ENCODE measurements at places on chromosomes 5 and 9. TPM values are rescaled to one million over a fixed set of nuclear protein-coding genes. Genes with fewer than 3 reads are reported as not detected.

GRCh38 chr9:78973907-78974306 lies 597.9 kb upstream of the TLE4 start:
- peak; percentile 91 for DNase-seq

GRCh38 chr5:18799482-18800128 lies 1165.3 kb downstream of the TAF11L14 start:
- no peak for DNase-seq

- peak; percentile 28 for DNase-seq
Observed at GRCh38 chr5:92927291-92927778, 653.7 kb downstream of the NR2F1-AS1 start.

DNA sequence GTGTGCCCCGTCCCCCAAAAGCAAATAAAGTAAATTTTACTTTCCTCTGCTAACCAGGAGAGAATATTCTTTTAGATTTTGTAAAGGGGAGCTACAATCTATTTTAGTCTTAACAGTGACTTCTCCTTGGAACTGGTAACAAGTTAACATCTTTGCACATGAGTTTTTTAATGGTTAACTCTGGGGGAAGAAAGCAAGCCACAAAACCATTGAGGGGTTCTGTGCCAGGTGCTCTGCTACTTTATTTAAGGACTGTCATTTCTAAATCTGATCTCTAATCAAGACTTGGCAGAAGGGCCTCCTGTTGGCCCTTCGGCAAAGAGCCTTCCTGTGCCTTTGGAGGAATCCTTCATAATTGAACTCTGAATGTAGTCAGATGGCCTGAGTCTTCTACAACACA lies 153.4 kb downstream of the SLC12A2 start:
- DNase-seq: no peak

DNA sequence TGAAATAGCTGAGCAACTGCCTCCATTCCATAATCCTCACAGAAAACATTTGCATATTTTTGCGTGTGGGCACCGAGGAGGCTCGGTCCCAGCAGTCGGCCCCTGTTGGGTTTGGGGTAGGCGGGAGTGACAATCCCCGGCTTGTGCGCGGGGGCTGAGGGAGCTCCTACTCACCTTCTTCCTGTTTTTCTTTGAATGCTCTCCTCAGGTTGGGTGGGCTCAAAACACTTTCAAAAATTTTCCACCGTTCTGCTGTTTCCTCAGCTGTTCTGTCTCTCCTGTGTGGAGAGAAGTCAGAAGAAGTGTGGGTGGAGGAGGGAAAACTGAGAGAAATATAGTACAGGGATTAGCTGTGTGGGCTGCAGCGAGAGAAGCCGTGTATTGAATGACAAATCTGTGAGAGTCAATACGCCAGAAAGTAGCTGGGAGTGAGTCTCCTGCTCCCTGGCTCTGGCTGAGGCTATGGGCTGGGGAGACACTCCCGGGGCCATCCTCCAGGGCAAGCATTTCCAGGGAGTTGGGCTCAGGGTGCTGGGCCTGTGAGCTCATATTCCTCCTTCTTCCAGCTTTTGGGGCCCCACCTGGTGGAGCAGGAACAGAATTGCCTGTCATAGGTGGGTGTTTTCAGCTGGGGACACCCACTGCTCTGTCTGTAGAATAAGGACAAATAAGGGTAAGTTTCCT lies 84.7 kb downstream of the CMYA5 start:
- DNase-seq: peak; percentile 18

DNA sequence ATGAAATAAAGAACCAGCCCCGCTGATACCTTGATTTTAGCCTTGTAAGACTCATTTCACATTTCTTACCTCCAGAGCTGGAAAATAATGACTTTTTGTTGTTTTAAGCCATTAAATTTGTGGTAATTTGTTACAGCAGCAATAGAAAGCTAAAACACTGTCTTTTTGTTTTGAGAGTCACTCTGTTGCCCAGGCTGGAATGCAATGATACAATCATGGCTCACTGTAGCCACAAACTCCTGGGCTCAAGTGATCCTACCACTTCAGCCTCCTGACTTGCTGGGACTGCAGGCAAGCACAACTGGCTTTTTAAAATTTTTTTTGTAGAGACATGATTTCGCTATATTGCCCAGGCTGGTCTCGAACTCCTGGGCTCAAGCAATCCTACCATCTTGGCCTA lies 34.7 kb upstream of the MYO10 start:
- DNase-seq: peak; percentile 19

GRCh38 chr5:179534431-179534830 lies 15.9 kb upstream of the RUFY1 start:
- DNase-seq: no peak

DNA sequence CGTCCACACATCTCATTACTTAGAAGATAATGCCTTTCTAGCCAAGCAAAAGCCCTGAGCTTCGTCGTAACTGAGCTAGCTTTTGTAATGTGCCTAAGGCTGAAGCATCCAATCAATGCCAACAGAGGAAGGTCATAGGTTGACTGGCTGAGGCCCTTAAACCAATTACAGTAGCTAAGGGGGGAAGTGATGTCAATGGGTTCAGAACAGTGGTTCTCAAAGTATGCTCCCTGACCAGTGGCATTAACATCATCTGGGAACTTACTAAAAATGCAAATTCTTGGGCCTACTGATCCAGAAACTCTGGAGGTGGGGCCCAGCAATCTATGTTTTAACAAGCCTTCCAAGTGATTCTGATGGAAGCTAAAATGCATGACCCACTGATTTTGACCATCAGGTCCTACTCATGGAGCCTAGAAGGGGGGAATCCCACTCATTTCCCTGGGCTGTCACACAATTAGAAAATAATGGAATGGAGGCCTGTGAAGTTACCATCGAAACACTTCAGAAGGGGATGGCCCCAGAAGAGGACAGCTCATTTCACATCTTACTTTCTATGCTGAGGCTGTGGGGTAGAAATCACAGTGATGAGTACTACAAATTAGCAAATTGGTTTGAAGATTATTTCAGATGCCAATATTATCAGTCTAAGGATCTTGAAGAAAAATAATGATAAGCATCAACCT lies 4.8 kb upstream of the VLDLR start:
- DNase-seq: no peak

GRCh38 chr5:56647099-56647850 lies 168.1 kb upstream of the MAP3K1 start:
- DNase-seq: no peak

DNA sequence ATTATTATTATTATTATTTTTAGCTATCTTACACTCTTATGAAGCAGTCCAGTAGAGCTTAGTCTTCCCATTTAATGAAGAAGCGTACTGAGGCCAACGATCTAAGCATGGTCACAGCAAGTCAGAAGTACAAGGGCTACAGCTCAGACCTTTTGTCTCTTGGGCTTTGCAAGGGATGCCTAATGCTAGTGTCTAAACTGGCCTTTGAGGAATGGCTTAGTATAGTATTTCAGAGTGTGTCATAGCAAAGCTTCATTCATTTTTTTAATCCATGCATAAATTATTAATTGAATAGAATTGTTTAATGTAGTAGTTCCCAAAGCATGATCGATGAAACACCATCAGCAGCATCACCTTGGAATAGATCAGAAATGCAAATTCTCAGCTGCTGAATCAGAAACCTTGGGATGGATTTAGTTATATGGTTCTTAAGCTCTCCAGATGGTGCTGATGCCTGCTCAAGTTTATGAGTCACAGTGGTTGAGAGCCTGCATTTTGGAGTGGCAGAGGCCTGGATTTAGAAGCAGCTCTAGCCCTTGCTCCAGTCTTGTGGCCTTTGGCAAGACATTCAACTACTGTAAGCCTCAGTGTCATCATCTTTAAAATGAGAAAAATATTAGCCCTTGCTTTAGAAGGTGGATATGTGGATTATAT lies 6.1 kb downstream of the IL12B start:
- DNase-seq: peak; percentile 59

- DNase-seq: peak; percentile 12
Observed at GRCh38 chr9:101736717-101737116, 1.7 kb downstream of the GRIN3A start.

DNA sequence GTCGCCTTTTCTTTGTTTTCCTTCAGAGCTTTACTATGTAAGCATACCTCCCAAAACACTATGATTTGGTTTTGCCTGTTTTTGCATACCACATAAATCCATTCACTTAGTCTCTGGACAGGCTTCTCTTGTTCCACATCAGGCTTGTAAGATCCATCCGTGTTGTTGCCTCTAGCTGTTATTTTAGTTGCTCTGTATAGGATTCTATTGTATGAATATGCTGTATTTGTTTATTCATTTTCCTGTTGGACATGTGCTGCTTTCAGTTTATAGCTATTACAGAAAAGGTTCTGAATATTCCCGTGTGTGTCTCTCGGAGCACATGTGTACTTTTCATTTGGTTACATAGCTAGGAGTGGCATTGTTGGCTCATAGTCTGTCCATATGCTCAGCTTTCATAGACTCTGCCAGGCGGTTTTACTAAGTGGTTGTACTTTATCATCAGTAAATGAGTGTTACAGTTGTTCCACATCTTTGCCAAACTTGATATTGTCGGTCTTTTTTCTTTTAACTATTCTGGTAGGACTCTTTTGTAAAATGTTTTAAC lies 41.8 kb downstream of the NUP214 start:
- peak; percentile 9 for DNase-seq

DNA sequence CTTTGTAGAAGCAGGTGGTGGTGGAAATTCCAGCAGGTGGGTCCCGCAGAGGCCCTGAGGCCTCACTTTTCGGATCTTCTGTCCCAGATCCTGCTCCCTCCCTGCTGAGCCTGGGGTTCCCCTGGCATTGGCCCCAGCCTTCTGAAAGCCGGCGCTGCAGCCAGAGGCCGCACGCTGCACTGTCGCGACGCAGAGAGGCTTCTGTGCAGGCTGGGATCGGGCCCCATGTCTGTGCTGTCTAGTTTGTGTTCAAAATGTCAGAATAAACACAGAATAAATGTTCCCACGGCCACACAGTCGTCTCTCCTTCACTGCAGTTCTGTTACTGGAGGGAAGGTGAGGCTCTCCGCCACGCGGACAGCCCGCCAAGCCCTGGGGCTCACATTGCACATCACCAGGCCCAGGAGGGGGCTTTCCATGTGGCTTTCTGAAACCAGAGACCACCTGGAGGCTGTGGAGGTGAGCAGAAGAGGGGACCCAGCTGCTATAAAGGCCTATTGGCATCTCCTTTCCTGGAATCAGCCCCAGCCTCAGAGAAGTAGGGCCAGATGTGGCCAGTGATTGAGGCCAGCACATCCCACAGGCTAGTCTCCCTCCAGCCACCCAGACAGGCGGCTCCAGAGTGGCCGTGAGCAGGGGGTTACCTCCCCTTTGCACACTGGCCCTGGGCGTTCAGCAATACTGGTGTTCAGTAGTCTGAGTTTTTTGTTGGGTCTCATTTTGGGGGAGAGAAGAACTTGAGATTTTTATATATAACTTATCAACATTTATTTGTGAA lies 46.5 kb downstream of the USP20 start:
- DNase-seq: no peak

DNA sequence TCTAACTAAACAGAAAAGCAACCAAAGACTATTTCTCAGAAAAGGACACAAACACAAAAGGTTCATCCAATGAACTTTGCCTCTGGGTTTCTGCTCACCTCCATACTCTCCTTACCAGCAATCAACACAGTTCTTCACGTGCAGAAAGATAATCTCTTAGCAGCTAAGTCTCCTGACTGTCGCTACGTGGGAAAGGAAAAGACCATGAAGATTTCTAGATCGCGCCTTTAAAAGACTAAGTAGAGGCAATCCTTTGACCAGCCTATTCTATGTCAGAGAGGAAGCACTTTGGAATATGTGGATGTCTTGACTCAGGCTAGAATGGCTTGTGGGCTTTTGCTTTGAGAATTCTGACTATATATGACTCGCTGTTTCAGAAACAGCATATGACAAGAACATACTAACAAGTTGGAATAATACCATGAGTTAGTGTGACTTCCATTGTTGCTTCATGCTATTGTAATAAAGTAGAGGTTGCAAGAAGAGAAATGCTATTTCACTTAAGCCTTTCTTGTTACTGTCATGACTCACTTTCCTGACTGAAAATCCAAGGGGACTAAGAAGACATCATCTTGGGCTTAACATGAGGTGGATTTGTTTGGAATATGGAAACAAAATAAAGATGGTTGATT lies 339.5 kb upstream of the RFX3 start:
- DNase-seq: peak; percentile 79

DNA sequence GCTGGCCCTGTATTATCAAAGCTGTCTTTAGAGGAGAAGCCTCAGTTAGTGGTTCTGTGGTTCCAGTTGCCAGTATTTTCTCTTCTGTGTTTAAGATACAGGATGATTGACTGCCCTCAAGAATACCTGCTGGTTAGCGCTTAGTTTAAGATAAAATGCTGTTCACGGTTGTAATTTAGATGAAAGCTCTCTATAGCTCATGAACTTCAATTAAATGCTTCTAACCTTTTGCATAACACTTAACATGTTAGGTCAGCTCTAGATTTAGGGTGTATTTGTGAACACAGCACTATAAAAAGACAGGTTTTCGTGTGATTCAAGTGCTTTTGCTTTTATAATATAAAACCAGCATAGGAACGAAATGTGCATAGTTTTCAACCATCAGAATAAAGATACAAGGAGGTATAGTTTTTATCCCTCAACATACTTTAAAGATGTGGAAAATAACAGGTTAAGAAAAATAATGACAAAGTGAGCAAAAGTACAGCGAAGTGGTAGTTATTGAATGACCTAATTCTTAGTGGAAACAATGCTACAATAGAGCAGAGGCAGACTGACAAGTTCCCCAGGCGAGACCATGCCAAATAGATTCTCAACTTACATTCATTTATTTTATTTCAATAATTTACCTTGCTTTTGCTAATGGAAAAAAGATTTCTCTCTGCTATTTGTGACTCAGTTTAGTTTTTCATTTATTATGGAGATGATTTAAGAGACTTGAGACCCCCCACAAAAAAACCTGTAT lies 602.6 kb upstream of the DMAC1 start:
- no peak for DNase-seq

- peak; percentile 47 for DNase-seq
Observed at GRCh38 chr5:113330533-113331208, 104.1 kb downstream of the TSSK1B start.

DNA sequence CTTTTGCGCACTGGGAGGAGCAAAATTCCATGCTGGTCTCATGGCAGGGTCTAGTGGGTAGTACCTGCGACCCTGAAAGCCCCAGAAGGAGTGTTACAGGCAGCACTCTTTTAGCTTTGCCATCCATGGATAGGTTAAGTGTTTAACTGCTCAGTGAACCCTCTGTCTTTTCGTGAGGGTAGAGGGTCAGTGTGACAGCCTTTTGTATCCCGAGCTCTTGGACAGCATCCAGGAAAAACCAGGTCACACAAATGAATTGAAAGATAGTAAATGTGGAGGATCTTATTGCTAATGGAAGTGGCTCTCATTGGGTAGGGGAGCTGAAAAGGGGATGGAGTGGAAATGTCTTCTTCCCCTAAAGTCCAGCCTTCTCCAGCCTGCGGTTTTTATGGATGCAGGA lies 57.8 kb upstream of the CCDC112 start:
- no peak for DNase-seq

Gene SLIT3
- total RNA-seq: 1.7 TPM

Gene SPAAR
- total RNA-seq: not detected

Gene CREB3
- total RNA-seq: 57.9 TPM
